ENCODE measurements at places on chromosomes 6 and 20.
A peak's percentile ranks its signal among the peaks of the same experiment; 100 is the strongest.

DNA sequence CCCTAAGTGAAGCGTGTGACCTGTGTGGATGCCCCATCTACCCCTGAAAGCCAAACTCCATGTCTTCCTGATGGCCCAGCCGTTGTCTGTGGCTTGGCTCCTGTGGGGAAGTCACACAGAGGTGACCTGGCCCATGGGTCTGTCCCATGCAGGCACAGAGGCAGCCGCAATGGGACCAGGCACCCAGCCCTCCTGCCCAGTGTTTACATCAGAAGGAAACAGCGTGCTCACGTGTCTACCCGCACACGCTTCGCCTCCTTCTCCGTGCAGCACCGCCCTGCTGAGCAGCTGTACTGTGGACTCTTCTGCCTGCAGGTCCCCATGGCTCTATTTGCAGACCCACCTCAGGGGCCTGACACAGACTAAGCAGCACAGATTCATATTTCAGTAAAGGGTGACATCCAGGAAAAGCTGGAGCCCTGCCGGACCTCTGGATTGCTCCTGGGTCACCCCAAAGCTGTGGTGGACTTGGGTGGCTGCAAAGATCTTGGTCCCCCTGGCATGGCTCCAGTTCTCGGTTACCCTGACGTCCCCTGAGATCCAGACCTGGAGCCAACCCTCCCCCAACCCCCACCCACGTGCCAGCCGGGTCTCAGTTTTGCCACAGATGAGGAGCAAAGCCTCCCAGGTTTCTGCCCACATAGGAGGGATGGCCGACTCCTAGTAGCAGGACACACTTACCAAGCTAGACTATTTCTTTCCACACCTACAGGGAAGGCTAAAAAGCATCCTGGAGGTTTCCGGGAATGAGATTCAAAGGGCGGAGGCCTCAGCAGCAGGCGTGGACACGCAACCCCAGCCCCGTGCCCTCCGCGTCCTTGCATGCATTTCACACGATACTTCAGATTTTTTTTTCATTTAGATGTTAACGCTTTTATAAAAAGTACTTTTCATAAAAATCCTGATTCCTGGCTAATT lies 120.3 kb downstream of the CDH4 start:
- DNase-seq: no peak

DNA sequence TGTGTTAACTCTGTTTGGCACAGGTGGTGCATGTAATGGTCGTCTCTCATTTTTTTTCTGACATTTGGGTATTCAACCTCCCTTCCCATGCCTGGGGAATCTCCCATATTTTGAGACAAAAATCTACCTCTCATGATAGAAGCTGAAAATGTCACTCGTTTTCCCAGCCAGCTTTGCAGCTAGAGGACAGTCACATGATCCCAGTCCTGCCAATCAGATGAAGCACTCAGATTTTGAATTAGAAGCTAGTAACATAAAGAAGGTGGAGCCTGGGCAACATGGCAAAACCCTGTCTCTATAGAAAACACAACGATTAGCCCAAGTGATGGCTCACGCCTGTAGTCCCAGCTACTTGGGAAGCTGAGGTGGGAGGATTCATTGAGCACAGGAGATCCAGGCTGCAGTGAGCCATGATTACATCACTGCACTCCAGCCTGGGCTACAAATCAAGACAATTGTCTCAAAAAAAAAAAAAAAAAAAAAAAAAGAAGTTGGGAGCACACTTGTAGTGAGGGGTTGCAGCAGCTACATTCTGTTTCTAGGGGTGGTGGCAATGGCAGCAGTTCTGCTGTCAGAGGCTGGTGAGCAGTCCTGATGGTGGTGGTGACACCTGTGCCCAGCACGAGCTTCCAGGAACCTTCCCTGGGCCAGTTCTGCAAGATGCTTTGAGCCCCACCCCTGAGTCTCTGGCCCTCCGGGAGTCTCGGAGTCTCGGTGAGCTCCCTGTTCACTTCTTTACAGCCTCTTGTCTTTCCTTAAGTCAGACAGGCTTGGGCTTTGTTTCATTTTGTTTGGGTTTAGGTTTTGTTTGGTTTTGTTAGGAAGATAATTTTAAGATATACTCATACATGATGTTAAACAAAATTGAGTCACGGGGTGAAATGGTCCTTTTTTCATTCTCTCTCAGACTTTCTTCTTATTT lies 94.1 kb upstream of the KCNG1 start:
- no peak for DNase-seq

GRCh38 chr6:89585154-89585553 lies 53.4 kb downstream of the LYRM2 start:
- no peak for DNase-seq

DNA sequence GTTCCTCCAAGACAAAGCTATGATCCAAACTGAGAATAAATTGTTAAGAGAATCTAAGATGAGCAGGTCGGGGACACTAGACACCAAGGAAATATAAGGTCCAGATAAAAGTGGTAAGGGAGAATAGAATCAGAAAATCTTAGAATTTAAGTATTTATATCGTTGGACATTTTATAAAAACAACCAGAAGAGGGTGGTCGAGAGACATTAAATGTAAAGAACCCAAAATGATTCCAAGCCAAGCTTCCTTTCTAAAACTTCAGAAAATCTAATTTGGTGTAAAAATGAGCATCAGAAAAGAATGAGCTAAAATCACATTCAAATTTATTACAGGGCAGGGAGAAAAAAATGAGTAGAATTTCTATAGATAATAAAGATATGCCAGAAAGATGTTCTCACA lies 97.8 kb upstream of the OGFRL1 start:
- no peak for DNase-seq

DNA sequence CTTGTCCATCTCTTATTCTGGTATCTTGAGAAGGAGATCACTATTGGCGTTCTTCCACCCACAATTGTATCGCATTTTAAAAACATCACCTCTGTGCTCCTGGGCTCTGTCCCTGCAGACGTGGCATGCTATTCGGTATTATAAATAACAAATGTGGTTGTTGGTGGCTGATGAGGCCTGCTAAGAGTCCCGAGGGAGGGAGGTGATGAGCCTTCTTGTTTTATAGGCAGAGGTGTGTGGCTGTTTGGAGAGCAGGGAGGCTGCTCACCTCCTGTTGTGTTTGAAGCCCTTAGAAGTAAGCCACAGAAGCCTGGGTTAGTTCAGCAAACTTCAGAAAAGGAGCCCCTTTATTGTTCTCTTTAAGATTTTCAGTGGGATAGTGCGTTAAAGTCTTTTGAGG lies 15.6 kb downstream of the MANBAL start:
- DNase-seq: no peak

DNA sequence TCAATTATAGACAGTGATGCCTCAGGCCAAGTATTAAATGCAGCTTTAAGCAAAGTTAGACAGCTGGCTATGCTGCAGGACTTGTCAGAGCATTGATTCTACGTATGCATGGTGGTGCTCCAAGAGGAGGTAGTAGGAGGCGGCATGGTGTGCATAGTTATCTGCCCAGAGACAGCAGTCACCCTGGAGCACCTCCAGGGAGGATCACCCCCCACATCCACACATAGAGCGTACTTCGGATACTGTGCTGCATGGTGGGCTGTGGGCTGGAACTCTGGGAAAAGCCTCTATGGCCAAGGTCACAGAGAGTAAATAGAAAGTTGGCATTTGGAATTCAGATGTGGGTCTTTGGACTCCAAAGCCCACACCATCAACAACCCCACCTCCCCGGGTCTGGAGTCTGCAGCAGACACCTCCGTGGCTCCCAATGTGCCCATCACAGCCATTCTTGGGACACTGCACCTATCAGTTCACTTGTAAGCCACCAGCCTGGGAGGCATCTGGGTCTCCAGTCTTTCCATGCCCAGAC lies 64.5 kb upstream of the STX16 start:
- DNase-seq: no peak

DNA sequence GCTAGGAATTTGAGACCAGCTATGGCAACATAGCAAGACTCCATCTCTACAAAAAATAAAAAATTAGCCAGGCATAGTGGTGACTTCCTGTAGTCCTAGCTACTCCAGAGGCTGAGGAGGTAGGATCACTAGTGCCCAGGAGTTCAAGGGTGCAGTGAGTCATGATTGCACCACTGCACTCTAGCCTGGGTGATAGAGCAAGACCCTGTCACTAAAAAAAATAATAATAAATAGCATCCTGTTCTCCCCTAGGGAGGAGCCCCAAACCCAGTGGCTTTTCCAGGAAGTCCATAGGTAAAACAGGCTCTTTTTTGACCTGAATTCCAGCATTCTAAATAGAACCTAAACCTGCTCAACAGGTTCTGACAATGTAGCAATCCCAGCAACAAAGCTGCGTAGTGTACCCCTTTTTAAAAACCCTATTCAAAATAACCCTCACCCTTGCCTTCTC lies 192.0 kb downstream of the ALDH8A1 start:
- DNase-seq: no peak

GRCh38 chr6:126685182-126685581 lies 345.3 kb downstream of the CENPW start:
- DNase-seq: no peak

GRCh38 chr6:151043944-151044343 lies 178.4 kb downstream of the MTHFD1L start:
- peak; percentile 55 for DNase-seq

DNA sequence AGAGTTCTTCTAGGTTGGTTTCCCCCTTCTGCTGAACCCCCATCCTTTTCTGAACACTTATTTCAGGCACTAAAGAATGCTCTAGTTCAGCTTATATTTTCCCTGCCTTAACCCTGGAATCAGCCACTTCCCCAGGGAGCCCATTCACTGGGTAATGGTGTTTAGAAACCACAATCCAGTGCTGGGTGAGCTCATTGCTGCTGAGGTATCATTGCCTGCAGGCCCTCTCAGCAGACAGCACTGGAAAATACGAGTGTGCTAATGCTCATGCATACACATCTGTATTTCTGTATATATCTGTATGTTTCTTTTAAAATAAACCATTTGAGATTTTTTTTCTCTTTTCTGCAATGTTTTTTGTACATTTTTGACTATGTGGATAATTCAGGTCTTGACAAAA lies 27.0 kb downstream of the OSBPL2 start:
- DNase-seq: no peak

DNA sequence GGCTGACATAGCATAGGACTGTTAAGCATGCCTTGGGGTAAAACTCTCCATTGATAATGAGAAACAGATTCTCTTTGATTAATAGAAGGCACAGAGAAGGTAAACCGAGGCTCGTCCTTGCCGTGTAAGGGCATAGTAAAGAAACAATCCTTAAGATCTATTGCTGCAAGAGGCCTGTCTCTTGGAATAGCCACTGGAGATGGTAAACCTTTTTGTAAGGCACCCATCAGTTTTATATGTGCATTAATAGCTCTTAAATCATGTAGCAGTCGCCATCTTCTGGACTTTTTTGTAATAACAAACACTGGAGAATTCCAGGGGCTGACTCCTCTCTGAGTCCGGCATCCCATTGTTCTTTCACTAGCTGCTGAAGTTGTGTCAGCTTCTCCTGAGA lies 8.4 kb upstream of the ABHD12 start:
- DNase-seq: no peak

DNA sequence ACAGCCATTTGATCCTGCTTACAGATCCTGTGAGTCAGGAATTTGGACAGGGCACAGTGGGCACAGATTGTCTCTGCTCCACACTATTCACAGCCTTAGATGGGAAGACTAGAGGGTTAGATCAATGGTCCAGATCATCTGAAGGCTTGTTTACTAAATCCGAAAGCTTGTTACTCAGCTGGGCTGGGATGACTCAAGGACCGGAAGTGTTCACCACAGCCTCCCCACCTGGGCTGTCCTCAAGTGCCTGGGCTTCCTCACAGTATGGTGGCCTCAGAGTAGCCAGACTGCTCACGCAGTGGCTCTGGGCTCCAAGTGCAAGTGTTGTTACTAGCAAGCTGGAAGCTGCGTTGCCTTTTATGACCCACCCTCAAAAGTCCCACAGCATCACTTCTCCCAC lies 75.4 kb upstream of the INSM1 start:
- no peak for DNase-seq

DNA sequence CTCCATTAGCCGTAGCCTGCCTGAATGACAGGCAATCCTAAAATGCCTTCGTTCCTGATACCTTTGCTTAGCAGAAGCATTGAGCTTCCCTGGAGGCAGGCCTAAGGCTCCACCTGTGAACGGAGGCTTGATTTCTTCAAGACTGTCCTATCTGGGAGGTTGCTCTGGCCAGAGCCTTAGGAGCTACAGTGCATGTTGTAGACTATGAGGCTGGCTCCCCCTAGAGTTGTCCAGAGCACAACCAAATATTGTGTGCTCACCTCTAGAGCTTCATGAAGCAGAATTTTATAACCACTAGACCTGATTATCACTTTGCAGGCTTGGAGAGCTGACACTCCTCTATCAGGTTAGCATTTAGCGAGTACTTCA lies 217.8 kb downstream of the MAFB start:
- no peak for DNase-seq

DNA sequence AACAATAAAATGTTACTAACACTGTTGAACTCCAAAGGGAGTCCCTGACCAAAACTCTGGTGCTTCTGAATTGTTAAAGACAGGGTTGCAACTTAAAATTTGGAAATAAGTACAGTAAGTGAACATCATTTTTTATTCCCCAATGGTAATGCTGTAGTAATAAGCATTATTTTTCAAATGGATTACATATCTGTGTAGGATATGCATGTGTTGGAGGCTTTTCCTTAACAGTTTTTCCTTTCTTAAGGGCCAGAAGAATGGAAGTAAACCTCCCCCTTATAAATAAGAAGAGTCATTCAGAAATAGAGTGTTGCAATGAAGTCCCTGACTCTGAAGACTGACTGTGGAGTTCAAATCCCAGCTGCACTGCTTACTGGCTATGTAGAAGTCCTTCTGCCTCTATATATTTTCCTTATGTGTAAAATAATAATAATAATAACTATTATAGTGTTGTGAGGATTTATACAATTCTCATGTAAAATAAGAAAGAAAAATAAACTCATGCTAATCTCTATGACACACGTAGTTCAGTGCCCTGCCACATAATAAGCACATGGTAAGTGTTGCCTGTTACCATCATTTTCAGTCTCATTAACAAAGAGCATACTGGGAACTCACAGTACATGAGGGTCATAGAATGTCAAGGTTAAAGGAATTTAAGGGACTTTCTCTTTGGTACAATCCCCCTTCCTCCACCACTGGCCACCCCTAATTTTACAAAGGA lies 129.8 kb upstream of the SMLR1 start:
- no peak for DNase-seq

GRCh38 chr6:14827354-14827753 lies 418.5 kb upstream of the JARID2 start:
- DNase-seq: no peak

DNA sequence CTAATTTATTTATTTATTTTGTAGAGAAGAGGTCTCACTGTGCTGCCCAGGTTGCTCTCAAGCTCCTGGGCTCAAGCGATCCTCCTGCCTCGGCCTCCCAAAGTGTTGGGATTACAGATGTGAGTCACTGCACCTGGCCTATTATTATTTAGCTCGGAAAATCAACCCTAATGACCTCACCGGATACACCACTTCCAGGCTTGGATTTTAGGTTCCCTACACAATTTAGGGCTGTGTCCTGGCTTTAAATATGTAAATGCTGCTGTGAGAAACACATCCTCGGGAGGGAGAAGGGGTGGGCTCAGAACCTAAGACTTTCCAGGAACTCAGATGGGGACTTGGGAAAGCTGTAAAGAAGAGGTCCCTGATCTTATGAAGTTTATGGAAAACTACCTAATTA lies 51.0 kb upstream of the SLC32A1 start:
- DNase-seq: no peak

All from ascending aorta (tissue), 2 donors.